ENCODE measurements at places on chromosomes 7 and 10.

DNA sequence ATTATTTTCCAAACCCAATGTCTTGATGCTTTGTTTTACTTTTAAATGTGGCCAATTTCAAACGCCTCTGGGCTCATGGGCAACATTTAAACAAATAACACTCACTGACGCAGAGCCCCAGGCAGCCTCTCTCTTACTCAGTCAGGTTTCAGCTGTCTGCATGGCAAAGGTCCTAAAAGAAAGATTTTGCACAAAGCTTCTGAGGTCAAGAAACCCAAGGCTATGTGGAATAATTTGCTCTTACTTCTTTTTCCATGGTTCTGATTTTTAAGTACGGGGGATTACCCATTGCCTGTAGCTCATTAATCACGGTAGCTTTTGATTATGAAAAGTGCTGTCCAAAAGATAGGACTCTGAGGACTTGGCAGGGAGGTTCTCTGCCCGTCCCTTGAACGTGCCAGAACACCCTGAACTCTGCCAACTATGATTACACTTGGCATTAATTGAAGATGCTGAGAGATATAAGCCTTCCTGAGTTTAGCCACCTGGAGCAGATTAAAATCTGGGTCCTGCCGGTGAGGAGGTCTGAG is 14.1 kb upstream of the MSRB2 start:
- DNase-seq = peak; percentile 6

GRCh38 chr10:58826694-58827093 is 314.0 kb downstream of the BICC1 start:
- DNase-seq = no peak

GRCh38 chr10:21456160-21456559 is 69.3 kb downstream of the SKIDA1 start:
- DNase-seq = no peak

DNA sequence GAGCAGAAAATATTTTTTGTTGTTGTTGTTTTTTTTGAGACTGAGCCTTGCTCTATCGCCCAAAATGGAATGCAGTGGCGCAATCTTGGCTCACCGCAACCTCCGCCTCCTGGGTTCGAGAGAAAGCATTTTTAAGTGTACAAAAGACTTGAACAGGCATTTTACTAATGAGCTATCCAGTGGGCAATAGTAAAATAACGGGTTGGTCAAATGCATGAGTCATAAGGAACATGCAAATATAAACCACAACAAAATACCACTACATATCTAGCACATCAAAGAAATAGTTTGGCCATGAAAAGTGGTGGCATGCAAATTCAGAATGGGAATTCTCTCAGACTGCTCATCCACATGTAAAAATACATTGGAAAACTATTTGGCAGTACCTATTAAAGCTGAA is 71.7 kb upstream of the TMEM106B start:
- DNase-seq = no peak

DNA sequence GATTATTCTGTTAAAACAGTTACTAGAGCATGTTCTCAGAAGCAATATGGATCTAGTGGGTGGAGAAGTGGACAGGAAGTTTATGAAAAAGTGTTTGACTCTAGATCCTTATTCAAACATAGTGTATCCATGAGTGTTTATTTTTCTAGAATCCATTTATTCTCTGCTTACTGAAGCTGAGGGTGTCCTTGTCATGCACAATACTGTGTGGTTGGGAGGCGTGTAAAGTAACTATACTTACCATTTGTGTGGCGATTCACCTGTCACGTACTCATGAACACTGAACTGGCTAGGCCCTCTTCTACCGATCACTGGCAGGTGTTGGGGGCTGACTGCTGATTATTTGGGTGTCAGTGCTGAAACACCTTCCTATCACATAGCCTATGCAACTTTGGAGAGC is 74.0 kb downstream of the POU6F2 start:
- no peak for DNase-seq

GRCh38 chr7:96578606-96579005 is 131.0 kb downstream of the SEM1 start:
- no peak for DNase-seq

GRCh38 chr10:5243521-5243987 is 46.9 kb downstream of the AKR1C4 start:
- DNase-seq = no peak

GRCh38 chr7:93148144-93148543 is at the start of gene SAMD9L:
TSS of gene SAMD9L (minus strand) at chr7:93148385. CDS start at chr7:93135971, 12,414 bp downstream.
- no peak for DNase-seq

DNA sequence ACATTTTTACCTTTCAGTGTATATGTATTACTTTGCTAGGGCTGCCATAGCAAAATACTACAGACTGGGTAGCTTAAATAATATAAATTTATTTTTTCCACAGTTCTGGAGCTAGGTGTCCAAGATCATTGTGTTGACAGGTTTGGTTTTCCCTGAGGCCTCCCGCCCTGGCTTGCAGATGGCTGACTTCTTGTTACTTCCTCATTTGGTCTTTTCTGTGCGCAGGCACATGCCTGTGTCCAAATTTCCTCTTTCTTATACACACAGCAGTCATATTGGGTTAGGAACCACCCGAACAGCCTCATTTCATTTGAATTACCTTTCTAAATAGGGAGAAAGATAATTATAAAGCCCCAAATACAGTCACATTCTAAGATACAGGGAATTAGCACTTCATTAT is 521.6 kb upstream of the SORCS1 start:
- no peak for DNase-seq

DNA sequence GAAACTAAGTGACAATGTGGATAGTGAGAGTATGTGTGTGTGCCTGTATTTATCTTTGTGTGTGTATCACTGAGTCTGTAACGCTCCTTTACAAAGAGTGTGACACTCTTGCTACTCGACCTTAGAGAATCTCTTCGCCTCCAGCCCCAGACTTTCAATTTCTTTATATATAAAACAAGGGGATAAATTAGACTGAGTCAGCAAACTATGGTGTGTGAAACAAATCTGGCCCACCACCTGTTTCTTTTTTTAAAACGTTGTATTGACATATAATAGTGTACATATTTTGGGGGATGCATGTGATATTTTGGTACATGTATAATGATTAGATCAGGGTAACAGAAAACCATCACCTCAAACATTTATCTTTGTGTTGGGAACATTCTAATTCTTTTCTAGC is 240.5 kb downstream of the KCNMA1 start:
- DNase-seq = no peak

DNA sequence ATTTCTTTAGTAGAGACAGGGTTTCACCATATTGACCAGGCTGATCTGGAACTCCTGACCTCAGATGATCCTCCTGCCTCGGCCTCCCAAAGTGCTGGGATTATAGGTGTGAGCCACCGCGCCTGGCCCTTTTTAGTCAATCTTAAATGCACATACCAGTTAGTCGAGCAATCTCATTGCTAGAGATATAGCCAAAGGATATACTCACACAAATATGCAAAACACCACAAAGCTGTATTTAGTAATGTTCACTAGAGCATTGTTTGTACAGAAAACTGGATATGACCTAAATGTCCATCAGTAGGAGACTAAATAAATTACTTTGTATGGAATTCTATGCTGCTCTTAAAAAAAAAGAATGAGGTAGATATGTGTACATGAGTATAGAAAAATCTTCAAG is 24.5 kb upstream of the IL6 start:
- DNase-seq = peak; percentile 40

- no peak for DNase-seq
Observed at GRCh38 chr10:73456187-73456890, 23.0 kb upstream of the MSS51 start.

GRCh38 chr10:105769248-105770184 is 1128.4 kb downstream of the SORCS3 start:
- DNase-seq = no peak

- no peak for DNase-seq
Observed at GRCh38 chr7:156309016-156309620, 331.5 kb upstream of the RNF32 start.

GRCh38 chr7:29356631-29357030 is 162.1 kb downstream of the CHN2 start:
- DNase-seq = no peak

DNA sequence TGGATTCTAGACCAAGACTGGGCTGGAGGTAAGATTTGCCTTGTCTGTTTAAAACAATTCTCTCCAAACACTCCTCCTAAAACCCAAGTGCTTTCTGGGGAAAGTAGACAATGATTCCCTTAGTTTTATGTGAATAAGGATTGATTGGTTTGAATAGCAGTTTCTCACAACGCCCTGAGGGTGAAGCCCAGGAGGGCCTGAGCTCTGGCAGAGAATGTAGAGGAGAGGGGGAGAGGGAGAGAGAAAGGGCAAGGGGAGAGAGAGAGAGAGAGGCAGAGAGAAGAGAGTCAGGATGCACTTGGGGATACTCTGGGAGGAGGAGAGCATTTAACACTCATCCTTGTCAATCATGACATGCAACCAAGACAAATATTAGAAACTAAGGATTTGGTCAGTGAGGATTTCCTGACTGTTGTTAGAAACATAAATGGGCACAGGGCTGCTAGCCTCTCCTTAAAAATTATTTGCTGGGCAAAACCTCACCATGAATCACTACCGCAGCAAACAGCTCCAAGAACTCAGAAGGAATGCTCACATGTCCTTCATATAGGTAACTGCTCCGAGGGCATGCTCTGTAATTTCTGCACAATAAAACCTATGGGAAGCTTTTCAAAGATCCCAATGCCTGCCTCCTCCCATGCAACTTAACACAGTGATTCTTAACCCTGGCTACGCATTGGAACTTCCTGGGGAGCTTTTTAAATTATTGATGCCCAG is 55.2 kb upstream of the RAPGEF5 start:
- DNase-seq = no peak

DNA sequence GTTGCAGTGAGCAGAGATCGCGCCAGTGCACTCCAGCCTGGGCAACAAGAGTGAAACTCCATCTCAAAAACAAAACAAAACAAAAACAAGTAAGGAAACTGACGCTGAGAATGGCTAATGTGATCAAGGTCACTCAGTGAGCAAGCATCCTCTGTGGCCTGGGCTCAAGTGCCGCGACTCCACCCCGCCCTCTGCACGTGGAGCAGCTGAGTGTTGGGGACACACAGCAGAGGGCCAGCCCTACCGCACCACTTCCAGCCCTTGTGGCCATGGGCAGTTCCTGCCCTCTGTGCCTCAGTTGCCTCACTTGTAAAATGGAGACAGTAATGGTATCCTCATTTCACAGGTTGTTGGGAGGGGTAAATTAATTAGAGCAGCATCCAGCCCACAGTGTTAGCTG is 21.0 kb upstream of the OPALIN start:
- no peak for DNase-seq

DNA sequence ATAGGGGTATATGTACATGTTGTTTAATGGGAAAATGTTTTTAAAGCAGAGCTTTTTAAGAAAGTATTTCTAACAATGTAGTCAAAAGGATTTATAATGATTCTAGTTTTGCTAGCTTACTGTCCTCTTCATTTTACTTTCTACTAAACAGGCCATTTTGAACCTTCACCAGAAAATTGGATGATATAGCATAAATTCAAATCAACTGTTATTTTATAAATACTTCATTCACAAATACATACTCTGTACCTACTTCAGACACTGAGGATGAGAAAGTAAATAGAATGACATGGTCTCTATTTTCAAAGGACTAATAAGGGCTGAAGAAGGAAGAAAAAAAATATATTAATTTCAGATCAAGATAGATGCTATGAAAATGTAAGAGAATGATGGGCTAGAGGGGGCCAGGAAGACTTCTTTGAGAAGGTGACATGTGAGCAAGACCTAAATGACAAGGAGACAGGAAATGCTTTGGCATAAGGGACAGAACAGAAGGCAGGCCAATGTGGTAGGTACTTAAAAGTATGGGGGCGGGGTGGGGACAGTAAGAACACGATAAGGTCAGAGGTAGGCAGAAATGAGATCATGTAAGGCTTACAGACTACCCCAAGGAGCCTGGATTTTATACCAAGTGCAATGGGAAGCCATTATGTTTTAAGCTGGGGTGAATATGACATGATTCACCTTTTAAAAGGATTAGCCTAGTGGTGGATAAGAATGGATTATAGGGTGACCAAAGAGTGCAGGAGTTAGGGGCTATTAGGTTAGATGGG is 5.2 kb downstream of the NAMPT start:
- no peak for DNase-seq

DNA sequence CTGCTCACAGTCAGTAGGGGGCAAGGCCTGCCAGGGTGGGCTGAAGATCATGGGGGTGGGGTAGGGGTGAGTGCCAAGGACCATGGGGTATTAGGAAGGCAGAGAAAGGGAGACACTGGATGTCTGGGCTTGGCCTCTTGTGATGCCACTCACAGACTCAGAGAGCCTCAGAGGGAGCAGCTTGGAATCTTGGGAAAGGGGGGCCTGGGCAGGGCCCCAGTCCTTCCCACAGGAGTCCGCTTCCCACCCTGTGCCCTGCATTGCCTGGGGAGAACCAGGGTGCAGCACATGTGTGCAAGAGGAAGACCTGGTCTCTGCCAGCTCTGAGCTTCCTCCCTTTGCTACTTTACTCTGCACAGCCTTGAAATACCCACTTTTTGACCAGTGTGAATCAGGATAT is 4.3 kb downstream of the ADCY1 start:
- DNase-seq = no peak

- DNase-seq = no peak
Observed at GRCh38 chr10:4399556-4399955, 426.5 kb upstream of the AKR1E2 start.

- DNase-seq = no peak
Observed at GRCh38 chr7:28591041-28591674, 178.8 kb downstream of the CREB5 start.

DNA sequence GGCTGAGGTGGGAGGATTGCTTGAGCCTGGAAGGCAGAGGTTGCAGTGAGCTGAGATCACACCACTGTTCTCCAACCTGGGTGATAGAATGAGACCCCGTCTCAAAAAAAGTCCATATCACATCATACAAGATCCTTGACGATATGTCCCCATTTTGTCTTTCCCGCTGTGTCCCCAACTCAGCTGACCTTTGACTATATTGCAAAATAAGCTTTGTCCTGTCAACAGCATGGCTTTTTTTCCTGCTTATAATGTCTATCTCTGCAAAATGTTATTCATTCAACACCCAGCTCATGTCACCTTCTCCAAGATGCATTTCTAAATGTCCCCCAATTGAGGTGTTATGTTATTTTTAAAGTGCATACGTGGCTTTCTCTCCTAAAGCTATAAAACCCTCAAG is 136.0 kb upstream of the KAT6B start:
- no peak for DNase-seq

DNA sequence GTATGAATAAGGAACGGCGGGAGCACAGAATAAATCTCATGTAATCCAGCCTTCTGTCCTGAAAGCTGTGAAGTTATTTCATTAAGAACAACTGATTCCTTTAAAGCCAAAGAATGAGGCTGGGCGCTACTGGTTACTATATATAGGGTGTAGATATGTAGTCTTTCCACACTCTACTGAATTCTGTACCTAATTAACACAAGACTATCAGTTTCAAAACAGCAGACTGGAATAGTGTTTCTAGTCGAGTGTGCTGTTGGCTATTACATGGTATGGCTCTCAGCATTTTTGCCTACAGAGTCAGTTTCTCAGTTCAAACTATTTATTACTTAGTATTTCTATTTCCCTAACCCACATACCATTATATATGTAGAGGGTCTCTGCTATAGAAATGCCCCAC is 163.3 kb downstream of the THSD7A start:
- no peak for DNase-seq

- no peak for DNase-seq
Observed at GRCh38 chr7:114631249-114631822, 216.7 kb downstream of the FOXP2 start.

GRCh38 chr10:78420946-78421735 is 387.5 kb downstream of the RPS24 start:
- DNase-seq = no peak

GRCh38 chr7:51785171-51785570 is 468.6 kb upstream of the COBL start:
- DNase-seq = no peak

Measured in HFFc6 (cell line).